SK-MEL-5 (cell line): ENCODE measurements at places on chromosomes 4 and X. TPM values are rescaled to one million over a fixed set of nuclear protein-coding genes. Genes with fewer than 3 reads are reported as not detected.

The VCX3A gene
- 0.21 and 0.26 TPM in 2 replicates for total RNA-seq

GRCh38 chrX:26918631-26919030 lies 544.5 kb downstream of the PPP4R3C start:
- peak; percentile 75 for DNase-seq

The FOXR2 gene
- total RNA-seq, result not detected in 2 replicates

- no peak for DNase-seq
These were observed 656.0 kb upstream of the HS3ST1 start for GRCh38 chr4:12084690-12085089.

DNA sequence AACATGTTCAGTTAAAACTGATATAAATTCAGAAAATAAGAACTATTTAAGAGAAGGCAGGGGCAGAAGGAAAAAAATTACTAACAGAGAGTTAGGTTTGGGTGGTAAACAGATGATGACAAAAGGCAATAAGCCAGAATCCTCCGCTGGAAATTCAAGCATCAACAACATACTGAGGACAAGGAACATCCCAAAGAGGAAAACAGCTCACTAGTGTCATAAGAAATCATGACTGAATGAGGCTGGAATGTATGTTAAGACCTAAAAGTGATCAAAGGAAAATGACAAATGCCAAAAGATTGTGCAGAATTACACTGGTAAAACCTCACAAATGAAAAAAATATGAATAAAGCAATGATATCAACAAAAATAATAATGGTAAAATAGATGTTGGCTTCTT lies 88.4 kb downstream of the WDFY3 start:
- DNase-seq, result no peak

- no peak for DNase-seq
These were observed 154.0 kb upstream of the FTHL17 start for GRCh38 chrX:31225819-31226218.

- no peak for DNase-seq
These were observed 125.5 kb upstream of the JADE1 start for GRCh38 chr4:128684016-128684415.

- DNase-seq, result no peak
These were observed 62.7 kb downstream of the DCTD start for GRCh38 chr4:182854466-182854865.

GRCh38 chr4:25879991-25880651 lies 17.3 kb upstream of the SEL1L3 start:
- DNase-seq, result no peak

GRCh38 chr4:164955107-164955805 lies 22.2 kb downstream of the TRIM61 start:
- no peak for DNase-seq

- DNase-seq, result no peak
These were observed 893 bp upstream of the HOPX start for GRCh38 chr4:56681853-56682525.

DNA sequence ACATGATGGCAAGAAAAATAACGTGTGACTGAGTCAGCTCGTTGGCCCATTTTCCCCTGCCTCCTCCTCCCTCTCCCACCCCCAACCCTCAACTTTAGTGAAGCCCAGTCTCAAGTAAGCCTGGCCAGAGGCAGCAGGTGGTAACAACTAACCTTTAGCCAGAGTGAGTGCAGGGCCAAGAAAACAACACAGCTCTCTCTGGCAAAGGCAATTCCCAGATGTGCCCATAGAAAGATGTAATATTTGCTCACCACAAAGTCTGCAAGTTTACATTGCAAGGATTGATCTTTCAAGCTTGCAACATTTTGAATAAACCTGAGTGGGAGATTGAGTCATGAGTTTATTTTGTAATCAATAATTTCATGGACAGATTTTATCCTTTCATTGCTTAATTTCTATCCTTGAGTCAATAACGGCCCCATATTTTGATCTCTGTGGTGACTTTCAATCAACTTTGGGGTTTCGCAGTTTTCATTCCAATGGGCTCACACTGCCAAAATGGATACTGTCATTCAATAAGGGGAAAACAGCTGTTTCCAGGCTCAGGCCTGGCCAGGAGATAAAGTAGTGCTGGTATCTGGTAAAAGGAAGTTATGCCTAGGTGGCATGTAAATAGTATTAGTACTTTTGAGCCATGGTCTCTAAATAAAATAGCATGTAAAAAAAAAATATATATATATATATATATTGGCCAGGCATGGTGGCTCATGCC lies 130.7 kb upstream of the TMEM164 start:
- no peak for DNase-seq

The PABPC1L2B gene
- not detected in 2 replicates for total RNA-seq

DNA sequence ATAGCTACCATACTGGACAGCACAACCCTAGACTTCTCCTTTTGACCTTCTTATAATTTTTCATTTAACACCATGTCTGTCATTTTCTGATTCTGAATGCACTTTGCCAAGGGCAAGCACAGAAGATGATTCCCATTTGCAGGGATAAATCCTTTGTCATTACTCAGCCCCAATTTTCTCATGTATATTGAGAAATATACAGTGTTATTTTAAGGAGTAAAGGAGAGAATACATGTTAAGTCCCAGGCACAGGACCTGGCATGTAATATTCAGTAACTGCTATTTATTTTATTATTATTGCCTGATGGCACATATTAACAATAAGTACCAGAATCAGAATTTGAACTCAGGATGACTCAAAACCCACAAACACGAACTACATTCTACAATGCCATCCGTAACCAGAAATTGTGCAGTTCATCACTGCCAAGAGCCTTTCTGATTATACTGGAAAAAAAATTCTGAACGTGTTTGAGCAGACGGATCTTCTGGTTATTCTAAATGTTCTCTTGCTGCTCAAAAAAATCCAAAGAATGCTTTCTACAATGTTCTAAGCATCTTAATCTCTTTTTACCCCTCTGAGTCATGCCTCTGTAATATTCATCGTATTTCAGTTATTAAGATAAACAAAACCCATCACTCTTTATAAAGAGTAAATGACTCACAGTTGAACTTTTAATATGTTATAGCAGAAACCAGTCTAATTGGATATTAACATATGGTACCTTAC lies 170.0 kb downstream of the MID1 start:
- DNase-seq, result no peak

DNA sequence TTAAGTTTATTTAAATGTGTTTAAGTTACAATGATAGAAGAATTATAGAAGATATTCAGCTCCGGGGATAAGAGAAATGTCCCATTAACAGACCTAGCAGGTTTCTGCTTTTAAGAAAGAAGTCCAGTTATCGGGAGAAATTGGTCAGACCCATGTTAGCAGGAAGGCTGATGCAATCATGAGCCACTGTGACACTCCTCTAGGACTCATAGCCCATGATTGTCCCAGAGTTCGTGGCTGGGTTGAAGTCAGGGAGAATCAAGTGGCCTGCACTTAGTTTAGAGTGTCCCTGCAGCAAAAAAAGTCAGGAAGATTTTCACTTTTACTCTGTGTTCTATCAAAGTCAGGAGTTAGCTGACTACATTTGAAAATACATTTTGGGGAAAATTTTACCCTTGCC lies 72.0 kb downstream of the TMEM144 start:
- DNase-seq, result no peak

GRCh38 chrX:33909836-33910235 lies 222.3 kb downstream of the FAM47A start:
- no peak for DNase-seq

DNA sequence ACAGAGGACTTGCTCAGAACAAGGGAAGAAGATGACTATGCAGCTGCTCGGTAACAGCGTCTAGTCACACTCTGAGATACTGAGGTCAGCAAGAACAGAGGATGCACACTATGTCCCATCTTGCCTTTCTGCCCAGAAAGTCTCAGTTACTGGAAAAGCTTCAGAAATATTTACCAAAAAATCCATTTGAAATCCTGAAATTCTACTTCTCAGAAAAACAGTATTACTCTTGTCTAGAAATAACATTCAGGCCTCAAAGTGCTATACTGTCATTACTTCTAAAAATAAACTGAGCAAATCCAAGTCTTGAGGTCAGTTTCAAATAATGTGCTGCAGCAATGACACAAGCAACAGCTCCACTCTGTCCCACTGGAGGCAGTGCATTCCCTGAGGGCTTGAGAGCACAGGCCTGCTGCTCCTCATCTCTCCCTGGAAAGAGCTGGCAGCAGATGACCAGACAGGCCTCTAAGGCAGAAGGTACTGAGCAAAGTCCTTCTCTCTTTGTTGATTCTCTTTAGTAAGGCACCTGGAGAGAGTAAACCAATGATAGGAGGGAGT lies 76.9 kb downstream of the CAMK2D start:
- DNase-seq, result peak; percentile 52

DNA sequence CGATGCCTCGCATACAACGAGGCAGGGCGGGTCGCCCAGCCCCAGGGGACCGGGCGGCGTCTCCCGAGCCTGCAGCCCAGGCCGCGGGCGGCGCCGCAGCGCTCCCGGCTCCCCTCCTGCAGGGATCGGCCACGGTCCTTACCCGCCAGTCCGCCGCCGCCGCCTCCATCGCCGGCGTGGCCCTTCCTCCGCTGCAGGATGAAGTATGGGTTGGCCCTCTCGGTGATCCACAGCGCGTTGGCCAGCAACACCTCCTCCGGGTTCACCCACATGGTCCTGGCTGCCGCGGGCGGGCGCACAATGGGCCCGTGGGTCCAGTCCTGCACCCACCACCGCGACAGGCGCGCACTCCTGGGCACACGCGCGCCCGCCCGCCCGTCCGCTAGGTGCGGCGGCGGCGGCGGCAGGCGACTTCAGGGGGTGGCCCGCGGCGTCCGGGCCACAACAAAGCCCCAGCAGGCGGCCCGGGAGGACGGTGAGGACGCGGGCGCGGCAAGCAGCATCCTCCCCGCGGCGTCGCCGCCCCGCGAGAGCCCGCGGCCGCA lies 339 bp downstream of the TBC1D9 start:
- peak; percentile 19 for DNase-seq

The TMPRSS11F gene
- total RNA-seq, result 0.13 and 0.18 TPM in 2 replicates

The DCX gene
- total RNA-seq, result not detected in 2 replicates

- DNase-seq, result no peak
These were observed 7.9 kb upstream of the ADAM29 start for GRCh38 chr4:174910271-174910670.

- DNase-seq, result no peak
These were observed at the start of gene RASSF6 for GRCh38 chr4:73620115-73620792. TSS of gene RASSF6 (minus strand) at chr4:73620436. CDS start at chr4:73611795, 8,641 bp downstream.

The ZNF141 gene
- 20.8 and 22.1 TPM in 2 replicates for total RNA-seq

- DNase-seq, result no peak
These were observed 56.1 kb downstream of the INTS12 start for GRCh38 chr4:105652286-105652888.

DNA sequence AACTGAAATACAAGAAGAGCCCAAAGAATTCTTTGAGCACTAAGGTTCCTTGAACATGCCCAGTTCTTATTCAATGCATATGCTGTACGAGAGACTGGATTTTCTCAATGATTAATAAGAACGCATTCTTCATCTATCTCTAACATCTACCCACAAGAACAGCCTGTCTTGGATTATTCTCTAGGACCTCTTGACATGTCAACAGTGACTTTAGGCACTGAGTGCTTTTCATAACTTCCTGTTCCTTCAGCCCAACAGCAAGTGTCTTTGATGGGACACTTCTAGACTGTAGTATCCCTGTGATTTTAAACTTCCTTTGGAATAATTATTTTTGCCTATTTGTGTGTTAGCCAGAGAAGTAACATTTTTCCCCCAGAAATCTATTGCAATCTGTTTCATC lies 69.3 kb downstream of the OPHN1 start:
- no peak for DNase-seq
